ENCODE measurements at places on chromosomes 16 and 17.

- DNase-seq: no peak
These were observed 161.3 kb downstream of the AATF start for GRCh38 chr17:37109731-37110710.

- peak; percentile 84 for DNase-seq
These were observed 18.6 kb upstream of the ZNF629 start for GRCh38 chr16:30805370-30806169.

GRCh38 chr17:19260958-19261357, 23.8 kb downstream of the EPN2 start:
- DNase-seq: no peak

DNA sequence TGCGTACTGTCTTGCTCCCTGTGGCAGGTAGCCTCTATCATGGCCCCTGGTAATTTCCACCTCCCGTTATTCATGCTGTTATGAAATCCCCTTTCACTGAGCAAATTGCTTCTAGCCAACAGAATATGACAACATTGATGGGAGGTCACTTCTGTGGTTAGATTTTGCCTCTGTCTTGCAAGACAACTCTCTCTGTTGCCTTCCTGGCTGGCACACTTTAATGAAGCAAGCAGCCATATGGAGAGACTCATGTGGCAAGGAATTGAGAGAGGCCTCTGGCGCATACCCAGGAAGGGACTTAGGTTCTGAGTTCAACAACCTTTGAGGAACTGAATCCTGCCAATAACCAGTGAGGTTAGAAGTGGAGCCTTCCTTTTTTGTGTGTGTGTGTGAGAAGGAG, 51.8 kb upstream of the GPRC5B start:
- DNase-seq: no peak

GRCh38 chr16:1380195-1380594, 28.5 kb downstream of the GNPTG start:
- no peak for DNase-seq

DNA sequence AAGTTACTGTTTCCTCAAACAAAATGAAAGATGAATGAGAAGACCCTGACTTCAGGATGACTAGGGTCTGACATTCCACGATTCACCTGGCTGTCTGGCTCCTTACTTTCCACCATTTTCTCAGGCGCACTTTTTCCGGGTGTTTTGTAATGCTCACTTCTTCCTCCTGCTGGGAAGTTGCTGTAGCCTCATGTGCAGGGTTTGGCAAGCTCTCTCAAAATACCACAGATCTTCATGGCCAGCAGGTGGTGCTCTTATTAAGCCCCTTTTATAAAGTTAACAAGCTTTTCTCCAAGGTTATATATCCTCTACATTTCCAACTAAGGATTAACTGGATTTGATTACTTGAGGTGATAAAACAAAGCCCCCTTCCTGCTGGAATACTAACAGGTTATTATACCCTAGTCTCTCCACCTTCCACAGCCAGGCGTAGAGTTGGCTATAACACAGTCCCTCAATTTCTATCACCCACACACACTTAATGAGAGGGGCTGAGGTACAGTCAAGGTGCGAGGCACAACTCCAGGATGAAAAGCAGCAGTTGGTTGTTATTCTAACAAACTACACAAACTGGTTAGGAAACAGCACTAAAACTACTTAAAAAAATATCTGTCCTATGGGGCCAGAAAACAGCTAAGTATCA, 45.4 kb downstream of the STH start:
- DNase-seq: peak; percentile 84

DNA sequence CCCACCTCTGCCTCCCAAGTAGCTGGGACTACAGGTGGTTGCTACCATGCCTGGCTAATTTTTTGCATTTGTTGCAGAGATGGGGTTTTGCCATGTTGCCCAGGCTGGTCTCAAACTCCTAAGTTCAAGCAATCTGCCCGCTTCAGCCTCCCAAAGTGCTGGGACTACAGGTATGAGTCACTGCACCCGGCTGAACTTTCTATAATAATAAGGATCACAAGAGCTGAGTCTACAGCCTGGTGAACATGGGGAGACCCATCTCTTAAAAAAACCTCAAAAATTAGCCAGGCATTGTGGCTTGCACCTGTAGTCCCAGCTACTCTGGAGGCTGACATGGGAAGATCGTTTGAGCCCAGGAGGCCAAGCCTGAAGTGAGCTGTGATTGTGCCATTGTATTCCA, 53.5 kb downstream of the WDR59 start:
- DNase-seq: no peak

- no peak for DNase-seq
These were observed 776 bp upstream of the TMEM219 start for GRCh38 chr16:29961127-29961478.

GRCh38 chr16:35339337-35339736, 1879.9 kb downstream of the TP53TG3F start:
- DNase-seq: no peak

GRCh38 chr17:37339321-37339720, 36.5 kb upstream of the C17orf78 start:
- no peak for DNase-seq

DNA sequence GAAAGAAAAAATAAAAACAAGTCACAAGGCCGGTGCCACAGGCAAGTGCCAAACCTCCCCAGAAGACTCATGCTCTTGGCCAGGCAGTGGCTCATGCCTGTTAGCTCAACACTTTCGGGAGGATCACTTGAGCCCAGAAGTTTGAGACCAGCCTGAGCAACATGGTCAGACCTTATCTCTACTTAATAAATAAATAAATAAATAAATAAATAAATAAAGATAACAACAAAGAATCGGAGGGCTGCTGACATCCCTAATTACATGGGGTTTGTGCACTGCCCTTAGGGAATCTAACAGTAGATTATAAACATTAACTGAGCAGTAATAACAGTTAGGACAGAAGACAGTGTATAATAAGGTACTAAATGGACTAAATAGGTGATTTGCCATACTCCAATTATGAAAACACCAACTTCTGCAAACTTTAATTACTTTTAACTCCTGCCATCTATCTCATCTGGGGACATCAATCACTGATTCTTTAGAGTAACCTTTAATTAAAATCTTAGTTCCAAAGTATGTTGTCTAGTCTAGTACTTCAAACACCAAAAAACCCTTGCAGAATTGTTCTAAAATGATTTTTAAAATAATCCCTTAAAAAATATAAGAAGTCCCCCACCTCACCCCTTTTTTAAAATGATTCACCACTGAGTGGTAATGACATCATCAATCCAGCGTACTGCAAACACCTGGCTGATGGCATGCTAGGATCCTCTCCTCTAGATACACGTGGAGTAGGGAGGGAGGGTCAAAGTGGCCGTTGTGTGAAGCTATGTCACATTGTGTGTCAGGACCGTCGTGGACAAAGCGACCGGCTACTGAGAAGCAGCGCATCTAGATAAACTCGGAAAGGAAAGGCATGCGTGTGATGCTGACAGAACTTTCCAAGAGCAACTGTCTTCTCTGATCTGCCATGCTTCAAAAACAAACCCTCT, 28.5 kb downstream of the CYTH1 start:
- no peak for DNase-seq
